ENCODE measurements at places on chromosomes 2 and 18.

GRCh38 chr2:46072101-46072820, 224.9 kb upstream of the EPAS1 start:
- DNase-seq: no peak

DNA sequence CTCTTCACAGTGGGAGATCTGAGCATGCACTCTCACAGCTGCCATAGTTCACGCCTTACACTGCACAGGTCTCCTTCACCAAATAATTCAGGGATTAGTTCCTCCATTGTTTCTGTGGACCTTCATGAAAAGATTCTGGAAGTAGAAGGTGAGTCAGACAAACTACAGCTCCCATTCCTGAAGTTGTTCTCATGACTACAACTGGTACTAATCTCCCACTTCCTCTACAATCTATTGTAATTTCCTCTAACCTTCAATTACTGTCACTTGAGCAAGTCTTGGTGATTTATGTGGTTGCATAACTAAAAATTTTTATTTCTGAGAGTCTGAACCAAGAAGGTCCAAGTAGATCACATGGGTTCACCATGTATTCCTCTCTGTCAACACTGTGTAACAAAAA, 128.7 kb downstream of the XIRP2 start:
- no peak for DNase-seq

- DNase-seq: no peak
Observed at GRCh38 chr2:222052934-222053367, 245.8 kb downstream of the PAX3 start.

DNA sequence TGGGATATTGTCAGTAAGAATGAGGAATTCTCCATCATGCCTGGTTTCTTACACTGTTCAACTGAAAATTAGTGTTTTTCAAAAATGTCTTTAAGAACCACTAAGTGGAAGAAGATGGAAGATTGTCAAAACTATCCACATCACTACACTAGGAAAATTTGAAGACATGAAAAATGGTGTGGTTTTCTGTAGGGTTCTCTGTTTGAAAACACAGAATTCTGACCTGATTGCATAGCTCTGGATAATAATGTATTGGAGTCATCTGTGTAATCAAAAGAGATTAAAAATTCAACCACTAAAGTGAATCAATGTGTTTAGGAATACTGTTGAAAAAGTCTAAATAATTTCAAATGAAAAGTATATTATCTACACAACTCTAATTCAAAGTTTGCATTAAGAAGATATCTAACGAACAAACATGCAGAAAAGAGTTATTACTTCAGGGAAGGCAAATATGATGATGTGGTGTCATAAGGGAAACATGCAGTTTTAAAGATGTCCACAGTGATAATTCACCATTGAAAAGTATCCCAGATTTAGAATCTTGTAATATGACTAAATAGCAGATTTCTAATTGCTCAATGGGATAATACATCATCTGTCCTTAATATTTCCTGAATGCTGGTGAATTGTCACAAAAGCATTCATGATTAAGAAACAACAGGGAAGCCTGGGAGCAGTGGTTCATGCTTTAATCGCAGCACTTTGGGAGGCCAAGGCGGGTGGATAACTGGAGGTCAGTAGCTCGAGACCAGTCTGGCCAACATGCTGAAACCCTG, 116.9 kb downstream of the ERBB4 start:
- no peak for DNase-seq

DNA sequence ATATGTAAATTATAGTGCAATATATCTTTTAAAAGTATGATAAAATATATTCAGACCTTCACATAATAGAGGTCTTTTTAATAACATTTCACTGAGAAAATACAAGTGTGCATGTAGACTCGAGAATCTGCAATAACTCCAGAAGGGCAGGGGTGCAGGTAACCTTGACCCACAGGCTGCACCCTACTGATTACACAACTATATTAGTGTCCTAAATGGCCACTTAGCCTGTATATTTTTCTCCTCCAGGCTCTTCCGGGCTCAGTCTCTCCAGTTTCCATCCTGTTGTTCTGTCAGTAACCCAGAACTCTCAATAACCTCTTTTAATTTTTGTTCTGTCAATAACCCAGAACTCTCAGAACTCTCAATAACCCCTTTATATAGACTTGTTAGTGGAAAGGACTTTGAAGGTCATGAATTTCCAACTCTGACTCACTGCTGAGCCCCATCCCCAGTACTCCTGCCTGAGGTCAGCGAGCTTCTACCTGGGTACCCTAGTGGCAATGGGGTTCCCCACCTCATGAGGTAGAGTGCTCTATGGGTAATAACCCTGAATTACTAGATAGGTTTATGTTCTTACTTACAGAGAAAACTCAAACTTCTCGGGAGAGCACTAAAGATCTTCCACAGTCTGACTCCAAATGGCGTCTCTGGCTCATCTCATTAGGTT, 8.4 kb upstream of the TTR start:
- DNase-seq: no peak

- no peak for DNase-seq
Observed at GRCh38 chr2:218984239-218985020, 554 bp downstream of the FEV start.

DNA sequence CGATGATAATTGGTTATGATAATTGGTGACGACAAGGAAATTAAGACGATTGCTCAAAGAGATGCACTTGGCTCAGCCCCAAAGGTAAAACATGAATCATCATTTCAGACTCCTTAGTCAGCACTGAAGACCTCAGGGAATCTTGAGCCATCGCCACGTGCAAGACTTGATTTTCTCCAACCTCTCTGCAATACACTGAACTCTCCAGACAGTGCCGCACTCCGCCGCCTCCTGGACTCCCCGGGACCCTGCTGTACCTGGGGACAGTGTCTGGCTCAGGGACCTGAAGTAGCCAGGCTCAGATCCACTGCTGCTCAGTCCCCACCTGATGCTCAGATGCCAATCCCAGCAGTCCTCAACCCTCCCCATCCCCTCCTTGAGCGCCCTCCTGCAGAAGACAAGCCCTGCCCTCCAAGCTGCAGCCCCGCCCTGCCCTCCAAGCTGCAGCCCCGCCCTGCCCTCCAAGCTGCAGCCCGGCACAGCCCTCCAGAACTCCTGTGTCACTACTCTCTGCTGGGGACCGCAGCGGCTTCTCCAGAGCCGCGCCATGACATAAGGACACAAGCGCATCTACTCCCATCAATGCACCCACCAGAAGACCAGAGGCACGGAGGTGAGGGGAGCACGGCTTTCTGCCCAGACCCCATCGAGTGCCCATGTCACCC, 1.1 kb downstream of the TMEM18 start:
- DNase-seq: no peak

GRCh38 chr2:150876251-150876950, 385.3 kb downstream of the RBM43 start:
- DNase-seq: peak; percentile 23

Measured in right renal cortex interstitium (tissue), 3 donors.